ENCODE measurements at places on chromosomes 6 and 20.

GRCh38 chr20:12219798-12220197 is 302.1 kb downstream of the BTBD3 start:
- no peak for DNase-seq

- DNase-seq: no peak
Measured at GRCh38 chr6:72769459-72770125, 147.7 kb downstream of the KCNQ5 start.

- no peak for DNase-seq
Measured at GRCh38 chr6:43172104-43173007, 1.3 kb downstream of the SRF start.

- DNase-seq: no peak
Measured at GRCh38 chr20:43983359-43983758, 68.7 kb downstream of the TOX2 start.

GRCh38 chr6:141267420-141267819 is 865.3 kb upstream of the GJE1 start:
- no peak for DNase-seq

DNA sequence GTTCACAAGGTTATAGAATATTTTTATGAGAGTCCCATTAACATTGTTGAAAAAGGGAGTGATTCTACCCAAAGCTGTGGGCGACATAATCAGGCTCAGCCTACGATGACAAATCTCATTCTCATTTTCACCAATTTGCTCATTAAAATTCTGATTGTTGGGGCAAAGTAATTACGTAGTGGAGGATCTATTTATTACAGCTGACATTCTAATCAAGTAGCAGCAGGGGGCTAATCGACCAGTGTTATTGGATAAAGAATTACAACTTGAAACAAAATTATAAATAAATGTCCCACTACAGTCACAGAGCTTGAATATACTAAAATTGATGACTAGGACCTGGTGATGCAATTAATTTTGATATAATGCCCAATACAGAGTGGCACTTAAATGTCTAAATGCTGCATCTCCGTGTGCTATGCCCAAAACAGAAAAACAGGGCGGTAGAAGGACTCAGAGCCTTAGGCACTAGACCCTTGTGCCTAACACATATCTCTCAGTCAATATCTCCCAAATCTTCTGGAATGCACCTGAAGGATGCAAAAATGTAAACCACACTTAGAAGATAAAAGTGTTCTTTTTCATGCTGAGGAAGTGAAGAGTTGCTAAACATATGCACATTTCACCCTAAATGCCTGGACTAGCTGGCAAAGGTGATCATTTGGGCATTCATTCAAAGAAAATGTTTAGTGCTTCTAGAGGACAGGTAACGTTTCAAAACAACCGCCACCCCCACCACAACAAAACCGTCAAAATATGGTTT is 88.3 kb downstream of the CD24 start:
- DNase-seq: no peak

GRCh38 chr20:36959242-36959641 is 7.7 kb upstream of the SAMHD1 start:
- DNase-seq: no peak

- DNase-seq: no peak
Measured at GRCh38 chr6:166377721-166378120, 5.0 kb downstream of the MPC1 start.

GRCh38 chr20:62795023-62795761 is 1.1 kb upstream of the MRGBP start:
- DNase-seq: peak; percentile 45

DNA sequence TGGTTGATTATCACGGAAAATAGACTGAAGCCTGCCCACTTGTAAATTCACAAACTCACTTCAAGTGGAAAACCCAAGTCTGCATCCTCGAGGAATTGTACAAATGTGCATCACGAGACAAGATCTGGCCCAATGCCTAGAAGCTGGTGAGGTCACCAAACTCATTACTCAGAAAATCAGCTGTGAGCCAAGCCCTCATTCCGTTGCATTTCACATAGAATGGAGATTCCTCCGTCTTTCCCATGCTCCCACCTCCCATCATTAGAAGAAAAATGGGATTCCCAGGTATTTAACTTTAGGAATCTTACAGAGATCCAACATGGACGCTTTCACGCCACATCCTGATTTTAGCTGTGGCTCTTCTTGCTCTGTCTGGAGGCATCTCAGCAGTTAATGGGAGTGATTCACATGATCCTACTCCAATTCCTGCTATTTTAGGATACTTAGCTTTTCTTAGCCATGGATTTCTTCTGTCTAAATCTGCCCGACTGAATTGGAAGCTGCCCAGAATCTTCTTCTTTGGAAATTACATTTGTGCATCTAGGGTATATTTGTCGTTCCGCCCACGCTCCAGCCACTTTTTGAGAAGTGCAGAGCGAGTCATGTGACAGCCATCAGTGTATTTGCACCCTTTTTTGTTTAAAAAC is 68.7 kb upstream of the STMND1 start:
- peak; percentile 95 for DNase-seq

GRCh38 chr6:7742223-7742785 is 16.4 kb downstream of the BMP6 start:
- no peak for DNase-seq

GRCh38 chr20:50911716-50912115 is 19.5 kb downstream of the ADNP start:
- DNase-seq: no peak

DNA sequence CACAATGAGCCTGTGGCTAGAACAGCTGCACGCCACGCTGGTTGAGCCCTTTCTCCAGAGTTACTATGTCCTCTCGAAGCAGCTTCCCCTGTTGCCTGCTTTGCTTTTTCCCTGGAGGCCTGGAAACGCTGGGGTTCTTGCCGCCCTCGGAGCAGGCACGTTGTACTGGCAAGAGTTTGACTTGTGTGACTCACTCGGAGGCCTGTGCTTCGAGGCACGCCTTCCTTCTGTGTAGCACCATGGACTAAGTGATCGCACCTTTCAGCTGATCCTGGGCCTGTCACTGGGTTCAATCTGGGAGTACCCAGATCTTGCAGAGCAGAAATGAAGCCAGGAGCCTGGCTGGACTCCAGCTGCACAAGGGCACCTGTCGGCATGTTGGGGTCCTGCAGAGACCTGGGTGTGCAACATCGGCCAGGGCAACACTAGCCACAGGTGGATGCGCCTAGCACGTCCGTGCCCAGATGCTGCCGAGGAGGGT is 5.2 kb downstream of the INSM1 start:
- peak; percentile 35 for DNase-seq

DNA sequence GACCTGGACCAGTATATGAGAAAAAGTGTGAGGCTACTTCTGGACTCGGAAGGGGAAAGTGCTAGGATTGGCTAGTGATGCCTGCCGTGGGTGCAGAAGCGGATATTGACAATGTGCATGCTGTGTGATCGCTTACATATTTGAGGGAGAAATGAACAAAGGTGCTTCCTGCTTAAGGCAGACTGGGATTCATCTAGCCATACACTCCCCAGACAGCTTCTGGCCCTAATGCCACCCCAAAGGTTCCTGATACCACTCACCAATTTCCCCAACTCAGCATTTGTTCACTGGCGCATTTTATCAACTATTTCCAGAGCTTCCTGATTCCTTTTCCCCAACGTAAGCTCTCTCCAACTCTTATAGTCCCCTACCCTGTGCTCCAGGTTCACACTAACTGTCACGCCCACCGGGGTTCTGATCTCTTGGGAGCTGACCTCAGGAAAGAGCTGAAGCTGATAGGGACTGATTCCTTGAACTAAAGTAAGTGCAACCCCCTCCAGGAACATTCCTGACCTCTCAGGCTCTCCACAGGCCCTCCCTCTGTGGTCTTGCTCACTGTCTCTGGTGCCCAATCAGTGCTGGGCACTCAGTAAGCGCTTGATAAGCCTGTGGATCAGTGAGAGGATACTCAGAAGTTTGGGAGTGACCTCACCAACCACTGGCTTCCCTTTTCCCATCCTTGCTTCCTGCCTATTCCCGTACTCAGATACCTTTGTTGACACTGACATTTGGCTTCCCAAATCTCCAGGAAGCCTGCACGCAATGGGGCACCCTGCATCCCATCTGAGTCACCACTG is 73.3 kb downstream of the MRPL14 start:
- DNase-seq: peak; percentile 94

GRCh38 chr6:55277646-55278045 is 49.6 kb upstream of the GFRAL start:
- no peak for DNase-seq

GRCh38 chr20:40675599-40676221 is 13.3 kb downstream of the MAFB start:
- no peak for DNase-seq

- DNase-seq: no peak
Measured at GRCh38 chr20:44698351-44698750, 16.8 kb upstream of the CCN5 start.

GRCh38 chr20:48387675-48388074 is 440.1 kb downstream of the PREX1 start:
- DNase-seq: no peak

DNA sequence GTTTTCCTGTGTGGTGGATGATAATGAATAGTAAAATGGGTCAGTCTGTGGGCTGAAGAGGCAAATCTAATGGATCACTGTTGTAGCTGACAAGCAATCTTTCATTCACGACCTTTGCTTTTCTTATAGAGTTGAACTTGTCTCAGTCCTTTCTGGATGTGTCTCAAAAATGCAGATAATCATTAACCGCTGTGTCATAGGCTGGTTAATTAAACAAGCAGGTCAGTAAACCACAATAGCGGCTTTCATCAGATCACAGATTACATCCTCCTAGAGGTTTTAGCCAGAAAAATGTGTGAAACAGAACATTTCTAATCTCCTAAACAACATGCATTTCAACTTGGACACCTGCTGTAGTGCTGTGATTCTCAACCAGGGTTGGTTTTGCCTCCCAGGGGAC is 2.5 kb upstream of the METTL24 start:
- no peak for DNase-seq

DNA sequence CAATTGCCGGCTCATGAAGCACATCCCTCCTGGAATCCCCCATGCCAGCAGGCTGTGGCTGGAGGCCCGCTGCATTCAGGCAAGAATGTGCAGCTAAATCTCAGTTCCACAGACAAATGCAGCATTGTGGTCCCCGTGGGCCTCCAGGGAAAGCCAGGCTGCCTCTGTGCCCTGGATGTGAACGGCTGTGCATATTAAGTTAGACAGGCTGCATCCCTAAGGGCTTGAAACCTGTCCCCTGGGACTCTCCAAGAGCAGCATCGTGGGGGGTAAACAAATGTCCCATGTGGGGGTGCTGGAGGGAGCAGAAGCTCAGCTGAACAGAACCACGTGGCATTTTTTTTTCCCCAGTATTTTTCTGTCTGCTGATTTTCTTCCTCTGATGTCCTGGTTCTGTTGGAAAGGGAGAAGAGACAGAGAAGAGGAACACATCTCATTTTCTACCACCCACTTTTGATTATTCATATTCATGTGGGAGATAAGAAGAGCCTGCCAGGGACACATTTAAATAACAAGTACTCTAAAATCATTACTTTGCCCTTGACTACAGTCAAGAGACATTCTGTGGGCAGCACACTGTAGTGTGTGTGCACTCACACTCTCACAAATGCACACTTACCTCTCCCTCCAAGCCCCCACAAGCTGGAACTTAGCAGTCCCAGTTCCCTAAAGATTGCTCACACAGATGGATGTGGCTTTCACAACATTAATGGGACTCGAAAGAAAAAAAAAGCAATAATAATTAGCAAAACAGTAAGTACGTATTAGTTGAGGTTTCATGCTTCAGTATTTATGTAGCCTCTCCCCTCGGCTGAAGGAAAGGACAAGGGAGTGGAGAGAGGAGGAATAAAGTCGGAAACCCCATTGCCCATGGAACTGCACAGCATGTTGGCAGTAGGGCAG is 16.9 kb downstream of the GFOD1 start:
- DNase-seq: no peak

DNA sequence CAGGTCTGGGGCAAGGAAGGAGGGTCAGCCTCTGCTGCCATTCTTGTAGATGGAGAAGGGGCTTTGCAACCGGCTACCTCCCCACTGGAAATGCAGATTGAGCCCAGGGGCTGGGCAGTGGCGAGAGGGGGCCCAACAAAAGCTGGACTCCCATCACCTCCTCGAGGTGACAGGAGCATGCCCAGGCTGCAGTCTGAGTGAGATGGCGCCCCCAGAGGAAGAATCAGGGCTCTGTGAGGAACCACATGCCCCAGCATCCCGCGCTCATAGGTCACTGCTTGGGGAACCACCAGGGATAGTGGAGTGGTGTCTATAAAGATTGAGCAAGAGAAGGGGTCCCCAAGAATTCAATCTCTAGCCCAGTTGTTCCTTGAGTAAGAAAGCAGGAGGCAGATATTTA is 31.6 kb upstream of the NEDD9 start:
- no peak for DNase-seq

- peak; percentile 52 for DNase-seq
Measured at GRCh38 chr20:22825076-22825475, 210.0 kb upstream of the SSTR4 start.

DNA sequence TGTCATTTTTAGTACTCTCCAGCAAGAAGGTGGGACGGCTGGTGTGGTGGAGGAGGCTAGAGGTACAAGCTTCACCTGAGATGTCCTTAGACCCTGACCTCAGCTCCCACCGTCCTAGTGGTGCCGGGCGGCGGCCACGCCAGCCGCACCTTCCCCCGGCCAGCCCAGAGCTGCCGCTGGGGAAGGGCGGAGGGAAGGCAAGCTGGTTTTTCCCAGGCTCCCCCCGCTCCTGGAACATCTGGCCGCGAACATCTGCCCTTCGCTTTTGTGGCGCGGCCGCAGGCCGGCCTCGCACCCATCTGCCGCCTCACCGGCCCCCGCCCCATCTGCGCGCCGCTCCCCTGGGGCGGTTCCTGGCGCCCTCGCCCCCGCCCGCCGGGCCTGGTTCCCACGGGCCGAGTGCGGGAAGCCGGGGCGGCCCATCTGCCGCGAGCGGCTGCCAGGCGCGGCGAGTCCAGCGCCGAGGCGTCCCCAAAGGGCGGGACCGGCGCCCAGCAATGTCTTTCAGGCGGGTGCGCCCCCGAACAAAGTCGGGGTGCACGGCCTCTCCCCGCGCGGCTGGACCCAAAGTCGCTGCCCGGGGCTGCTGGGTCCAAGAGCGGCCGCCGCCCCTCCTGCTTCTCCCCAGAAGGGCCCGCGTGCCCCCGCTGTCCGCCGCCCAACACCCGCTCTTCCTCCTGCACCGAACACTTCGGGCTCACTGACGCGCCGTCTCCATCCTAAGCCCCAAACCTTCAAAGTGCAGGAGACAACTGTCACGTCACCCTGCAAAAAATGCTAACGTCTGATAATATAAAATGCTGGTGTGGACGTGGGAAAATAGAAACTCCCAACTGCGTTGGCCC is 17.3 kb upstream of the ID1 start:
- DNase-seq: no peak

- DNase-seq: no peak
Measured at GRCh38 chr6:160170018-160170680, 48.5 kb downstream of the SLC22A1 start.
